NCI-H1048 (cell line): ENCODE measurements at places on chromosomes 1 and 21.

DNA sequence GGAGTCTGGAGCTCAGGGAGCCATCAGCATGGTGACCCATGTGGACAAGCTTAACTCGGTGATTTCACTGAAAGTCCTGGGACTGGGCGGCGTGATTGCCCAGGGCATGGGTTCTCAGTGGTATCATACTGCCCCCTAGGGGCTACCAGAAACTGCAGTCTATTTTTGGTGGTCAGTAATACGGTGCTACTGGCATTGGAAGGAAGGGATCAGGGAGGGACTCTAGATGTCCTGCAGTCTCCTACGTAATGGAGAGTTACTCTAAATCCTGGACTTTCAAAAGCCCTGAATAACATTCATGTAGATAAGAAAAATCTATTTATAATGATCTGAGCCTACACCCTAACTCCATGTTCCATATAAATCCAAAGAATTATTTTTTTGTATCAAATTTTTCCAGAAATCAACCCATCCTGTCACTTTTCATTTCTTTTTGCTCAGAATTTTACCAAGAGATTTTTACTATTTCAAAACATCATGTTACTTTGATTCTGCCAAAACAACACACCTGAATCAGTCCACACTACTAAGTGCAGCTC, 37.3 kb downstream of the PABPC4 start:
- DNase-seq: no peak

DNA sequence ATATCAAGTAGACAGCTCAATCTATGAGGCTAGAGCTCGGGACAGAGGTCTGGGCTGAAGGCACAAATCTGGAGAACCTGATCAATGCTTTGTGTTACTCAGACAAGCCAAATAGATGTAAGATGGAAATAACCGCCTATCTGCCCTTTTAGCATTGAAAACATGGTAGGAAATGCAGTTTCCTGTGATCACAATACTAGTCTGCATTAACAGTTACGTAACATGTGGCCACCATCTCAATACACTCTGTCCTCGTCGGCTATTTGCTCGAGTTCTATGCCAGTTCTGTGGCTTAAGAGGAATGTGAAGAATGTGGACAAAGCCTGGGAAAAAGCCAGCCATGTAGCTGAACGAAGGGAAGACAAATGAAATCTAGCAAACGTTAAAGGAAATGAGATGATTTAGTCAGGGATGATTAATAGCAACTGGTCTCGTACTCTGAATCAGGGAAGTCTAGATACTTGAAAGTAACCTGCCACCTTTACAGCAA, 73.3 kb downstream of the HSF2BP start:
- DNase-seq: peak; percentile 30

DNA sequence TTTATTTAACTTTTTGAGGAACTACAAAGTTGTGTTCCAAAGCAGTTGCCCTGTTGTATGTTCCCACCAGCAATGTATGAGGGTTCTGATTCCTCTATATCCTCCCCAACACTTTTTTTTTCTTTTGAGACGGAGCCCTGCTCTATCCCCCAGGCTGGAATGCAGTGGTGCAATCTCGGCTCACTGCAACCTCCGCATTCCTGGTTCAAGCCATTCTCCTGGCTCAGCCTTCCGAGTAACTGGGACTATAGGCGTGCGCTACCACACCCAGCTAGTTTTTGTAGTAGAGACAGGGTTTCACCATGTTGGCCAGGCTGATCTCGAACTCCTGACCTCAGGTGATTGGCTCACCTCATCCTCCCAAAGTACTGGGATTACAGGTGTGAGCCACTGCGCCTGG, 60.4 kb upstream of the ENAH start:
- DNase-seq: no peak

DNA sequence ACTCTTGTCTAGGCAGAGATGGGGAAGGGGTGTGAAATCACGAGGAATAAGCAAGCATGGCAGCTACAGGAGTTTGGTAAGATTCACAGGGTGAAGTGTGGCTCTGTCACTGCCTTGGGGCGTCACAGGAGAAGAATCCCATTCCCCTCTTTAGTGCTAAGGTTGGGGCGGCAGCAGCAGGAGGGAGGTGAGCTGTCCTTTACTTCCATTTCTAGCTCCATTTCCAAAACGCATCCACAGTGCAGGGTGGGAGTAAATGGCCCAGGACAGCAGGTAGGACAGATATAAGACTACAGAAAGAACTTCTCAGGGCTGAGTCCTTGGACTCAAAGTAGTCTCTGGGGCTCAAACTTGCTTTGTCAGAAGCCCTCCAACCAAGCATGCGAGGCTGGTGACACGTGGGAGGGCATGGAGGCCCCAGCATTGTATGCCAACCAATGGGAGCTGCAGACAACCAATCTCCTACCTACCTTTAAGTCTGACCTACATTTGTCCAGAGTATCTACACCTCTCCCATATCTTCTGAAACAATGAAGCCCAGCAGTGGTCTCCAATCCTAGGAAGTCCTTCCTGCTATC, 8.5 kb downstream of the MEF2D start:
- DNase-seq: no peak

DNA sequence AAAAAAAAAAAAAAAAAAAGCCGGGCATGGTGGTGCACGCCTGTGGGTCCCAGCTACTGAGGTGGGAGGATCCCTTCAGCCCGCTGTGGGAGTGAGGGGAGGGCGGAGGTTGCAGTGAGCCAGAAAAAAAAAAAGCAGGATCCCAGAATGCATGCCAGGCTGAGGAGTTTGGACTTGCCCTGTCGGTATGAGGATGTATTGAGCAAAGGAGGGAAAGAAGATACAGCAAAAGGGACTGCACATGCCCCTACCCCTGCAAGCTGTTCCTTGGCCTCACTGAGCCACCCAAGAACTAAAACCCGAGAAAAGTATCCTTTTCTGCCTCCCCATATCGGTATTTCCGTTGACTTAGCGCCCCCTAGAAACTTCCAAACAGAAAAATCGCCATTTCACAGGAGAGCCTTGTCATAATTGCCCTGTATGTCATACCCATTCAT, 1.3 kb upstream of the GPATCH4 start:
- no peak for DNase-seq

DNA sequence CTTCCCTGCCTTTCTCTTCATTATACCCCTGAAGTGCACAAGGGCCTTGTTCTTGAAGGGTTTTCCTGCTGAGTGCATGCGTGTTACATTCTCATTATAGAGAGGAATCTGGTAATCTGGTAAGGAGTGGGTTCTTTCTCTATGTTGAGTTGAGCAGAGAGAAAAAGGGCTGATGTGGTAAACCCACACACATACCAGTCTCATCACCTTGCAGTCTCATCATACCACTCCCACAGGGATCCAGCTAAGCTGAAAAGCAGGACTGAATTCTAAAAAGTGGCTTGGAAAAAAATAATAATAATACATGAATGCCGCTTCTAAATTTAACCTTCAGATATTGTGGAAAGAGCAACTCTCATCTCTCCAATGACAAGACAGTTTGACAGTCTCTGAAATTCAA, 10.5 kb upstream of the HTR1D start:
- DNase-seq: no peak

DNA sequence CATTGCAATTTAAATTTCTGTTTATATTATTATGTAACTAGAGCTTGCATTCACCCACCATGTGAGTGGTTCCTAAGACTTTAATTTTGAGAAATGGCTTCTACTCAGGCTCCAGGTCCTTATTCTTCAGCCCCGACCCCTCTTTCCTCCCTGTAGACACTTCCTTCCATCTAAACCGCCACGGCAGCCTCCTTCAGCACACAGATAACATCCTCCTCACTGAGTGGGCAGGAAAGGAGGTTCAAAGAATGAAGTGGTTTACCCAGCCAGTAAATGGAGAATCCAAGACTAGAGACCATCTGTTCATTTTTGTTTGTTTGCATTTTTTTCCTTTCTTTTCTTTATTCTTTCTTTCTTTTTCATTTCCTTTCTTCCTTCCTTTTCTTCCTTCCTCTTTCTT, 37.1 kb upstream of the SOD1 start:
- no peak for DNase-seq

DNA sequence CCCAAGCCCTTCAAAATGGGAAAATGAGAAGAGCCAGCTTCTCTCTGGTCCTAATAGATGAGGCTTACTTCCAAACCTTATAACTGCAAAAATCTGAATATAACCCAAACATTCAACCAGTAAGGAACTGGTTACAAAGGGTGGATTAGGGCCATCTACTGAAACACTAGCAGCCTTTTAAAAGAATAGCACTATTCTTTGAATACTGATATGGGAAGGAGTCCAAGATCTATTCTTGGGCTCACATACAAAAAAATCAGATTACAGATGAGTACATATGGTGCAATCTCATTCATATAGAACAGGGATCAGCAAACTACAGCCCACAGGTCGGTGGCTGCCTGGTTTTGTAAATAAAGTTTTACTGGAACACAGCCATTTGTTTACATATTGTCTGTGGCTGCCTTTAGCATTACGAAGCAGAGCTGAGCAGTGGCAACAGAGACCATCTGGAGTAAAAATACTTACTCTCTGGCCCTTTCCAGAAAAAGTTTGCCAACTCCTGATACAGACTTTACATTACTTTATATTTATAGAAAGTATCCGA, 167.7 kb downstream of the ZSCAN20 start:
- no peak for DNase-seq

DNA sequence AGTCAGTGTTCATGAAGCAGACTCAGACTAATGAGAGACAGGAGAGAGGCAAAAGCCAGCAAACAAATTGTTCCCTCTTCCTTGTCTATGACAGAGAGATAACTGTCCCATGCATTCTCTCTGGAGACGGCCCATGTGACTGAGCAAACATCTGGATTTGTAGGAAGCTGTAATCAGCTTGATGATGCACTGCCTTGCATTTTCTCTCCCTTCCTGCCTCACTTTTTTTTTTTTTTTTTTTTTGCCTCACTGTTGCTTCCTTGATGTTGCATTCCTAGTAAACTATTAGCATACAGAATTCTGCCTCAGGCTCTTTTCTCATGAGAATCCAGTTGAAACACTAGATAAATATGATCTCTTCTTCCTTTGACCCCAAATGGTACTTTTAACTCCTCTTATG, 134.5 kb downstream of the HHIPL2 start:
- DNase-seq: no peak

DNA sequence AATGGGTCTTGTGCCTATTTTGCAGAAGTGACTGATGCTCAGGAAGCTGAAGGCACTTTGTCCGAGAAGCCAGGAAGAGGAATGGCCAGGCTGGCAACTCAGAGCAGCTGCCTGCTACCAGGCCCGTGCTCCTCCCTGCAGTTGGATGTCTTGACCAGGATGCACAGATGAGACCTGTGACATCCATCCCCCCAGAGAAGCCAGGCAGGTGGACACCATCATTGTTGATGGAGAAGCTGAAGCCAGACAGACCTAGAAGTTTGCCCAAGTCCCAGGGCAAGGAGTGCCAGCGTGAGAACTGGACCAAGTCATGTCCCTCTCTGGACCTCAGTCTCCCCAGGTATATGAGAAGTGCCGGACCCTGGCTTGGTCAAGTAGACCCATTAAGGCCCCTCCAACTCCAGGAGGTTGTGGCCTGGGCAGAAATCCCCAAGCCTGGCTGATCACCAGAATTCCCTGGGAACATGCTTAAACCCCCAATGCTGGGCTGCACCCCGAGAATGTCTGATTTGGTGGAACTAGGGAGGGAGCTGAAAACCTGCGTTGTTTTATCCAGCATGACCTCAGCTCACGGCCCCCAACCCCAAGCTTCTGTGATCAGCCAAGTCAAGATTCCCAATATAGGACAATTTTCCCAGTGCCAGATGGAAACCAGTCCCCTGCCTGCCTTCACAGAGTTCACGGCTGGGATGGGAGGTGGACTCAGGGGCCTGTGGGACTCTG, 82.4 kb downstream of the CAMK2N1 start:
- DNase-seq: no peak

- peak; percentile 75 for DNase-seq
Observed at GRCh38 chr1:181166377-181167196, 78.1 kb downstream of the IER5 start.

DNA sequence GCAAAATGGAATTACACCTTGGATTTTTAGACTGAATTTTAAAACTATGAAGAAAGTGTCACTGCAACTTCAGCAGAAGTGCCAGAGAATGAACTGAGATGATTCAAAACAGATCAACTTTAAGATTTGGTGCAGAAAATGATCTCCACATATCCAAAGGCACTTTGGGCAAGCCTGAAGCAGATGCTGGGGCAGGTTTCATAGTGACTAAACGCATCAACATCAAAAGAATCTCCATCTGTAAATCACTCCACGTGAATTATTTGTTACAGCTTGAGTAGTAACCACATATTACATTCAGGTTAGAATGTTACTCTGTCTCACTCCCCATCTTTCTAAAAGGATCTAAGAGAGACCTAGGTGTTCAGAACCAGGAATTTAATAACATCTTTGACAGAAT, 329.0 kb upstream of the ESRRG start:
- DNase-seq: no peak

DNA sequence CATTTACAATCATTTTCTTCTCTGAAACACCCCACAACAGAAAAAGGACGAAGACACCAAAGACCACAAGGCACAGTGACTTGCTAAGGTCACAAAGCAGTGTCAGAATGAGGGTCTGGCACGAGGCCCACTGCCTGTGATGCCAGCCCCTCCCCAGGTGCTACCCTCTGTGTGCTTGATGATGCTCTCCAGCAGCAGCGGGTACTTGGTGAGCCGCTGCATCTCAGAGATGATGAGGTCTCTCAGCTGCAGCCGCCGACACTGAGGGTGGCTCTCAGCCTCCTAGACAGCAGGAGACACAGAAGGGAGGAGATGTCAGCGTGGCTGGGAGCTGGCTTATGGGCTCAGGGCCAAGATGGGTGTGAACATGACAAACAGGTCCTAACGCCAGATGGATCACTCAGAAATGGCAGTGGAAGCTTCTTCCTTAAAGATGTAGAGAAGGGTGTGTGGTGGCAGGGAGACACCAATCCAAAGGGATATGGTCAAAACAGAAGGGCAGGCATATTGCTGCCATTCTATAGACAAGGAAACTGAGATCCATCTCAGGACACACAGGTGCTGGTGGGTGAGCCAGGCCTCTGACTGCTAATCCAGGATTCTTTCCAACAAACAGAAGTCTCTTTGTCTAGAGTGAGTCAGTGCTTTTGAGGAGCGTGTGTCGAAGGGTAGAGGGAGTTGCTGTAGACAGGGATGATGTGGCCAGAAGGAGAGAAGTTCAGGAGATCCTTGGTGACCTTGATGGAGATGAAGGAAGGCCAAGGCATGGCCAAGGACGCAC, 25.6 kb downstream of the LRRC71 start:
- DNase-seq: no peak

- no peak for DNase-seq
Observed at GRCh38 chr21:33897739-33898138, 17.9 kb downstream of the ATP5PO start.

- DNase-seq: no peak
Observed at GRCh38 chr1:44842486-44842861, 579 bp downstream of the PTCH2 start.

DNA sequence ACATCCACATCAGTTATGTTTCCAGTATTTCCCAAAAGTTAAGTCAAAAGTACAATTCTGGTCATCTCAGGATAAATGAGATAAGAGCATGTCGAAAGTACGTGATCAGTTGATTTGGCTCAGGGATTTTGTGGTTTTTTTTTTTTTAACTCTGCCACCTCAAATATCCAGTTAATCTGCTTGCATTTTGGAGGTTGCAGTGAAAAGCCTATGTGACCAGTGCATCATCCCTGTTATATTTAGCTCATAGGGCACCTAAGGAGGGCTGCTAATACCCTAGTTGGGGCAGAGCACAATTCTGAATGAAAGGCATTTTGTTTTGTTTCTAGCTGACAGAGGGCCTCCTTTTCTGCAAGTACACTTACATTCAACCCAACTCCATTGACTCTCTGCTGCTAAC, 31.7 kb upstream of the RGS16 start:
- no peak for DNase-seq

GRCh38 chr1:225481738-225482137, 53.9 kb upstream of the LBR start:
- DNase-seq: no peak
